ENCODE measurements at places on chromosomes 2 and 18.

GRCh38 chr2:9779596-9780264 lies 63.5 kb upstream of the TAF1B start:
- DNase-seq: peak; percentile 61

DNA sequence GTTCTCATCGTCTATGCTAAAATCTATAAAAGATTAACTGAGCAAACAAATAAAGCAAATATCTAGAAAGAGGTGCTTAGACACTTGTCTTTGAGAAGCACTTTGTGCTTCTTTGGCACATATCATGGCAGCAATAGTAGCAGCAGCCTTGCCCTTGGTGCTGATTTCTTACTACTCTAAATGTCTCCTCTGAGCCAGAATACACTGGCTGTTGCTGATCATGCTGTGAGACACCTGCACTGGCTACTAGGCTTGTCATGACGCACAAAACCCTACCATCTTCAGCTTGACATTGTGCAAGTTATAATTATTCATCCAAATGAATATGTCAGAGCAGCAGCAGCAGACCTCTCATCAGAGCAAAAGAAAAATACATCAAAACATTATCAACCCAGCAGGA lies 46.7 kb downstream of the FANCL start:
- DNase-seq: no peak

DNA sequence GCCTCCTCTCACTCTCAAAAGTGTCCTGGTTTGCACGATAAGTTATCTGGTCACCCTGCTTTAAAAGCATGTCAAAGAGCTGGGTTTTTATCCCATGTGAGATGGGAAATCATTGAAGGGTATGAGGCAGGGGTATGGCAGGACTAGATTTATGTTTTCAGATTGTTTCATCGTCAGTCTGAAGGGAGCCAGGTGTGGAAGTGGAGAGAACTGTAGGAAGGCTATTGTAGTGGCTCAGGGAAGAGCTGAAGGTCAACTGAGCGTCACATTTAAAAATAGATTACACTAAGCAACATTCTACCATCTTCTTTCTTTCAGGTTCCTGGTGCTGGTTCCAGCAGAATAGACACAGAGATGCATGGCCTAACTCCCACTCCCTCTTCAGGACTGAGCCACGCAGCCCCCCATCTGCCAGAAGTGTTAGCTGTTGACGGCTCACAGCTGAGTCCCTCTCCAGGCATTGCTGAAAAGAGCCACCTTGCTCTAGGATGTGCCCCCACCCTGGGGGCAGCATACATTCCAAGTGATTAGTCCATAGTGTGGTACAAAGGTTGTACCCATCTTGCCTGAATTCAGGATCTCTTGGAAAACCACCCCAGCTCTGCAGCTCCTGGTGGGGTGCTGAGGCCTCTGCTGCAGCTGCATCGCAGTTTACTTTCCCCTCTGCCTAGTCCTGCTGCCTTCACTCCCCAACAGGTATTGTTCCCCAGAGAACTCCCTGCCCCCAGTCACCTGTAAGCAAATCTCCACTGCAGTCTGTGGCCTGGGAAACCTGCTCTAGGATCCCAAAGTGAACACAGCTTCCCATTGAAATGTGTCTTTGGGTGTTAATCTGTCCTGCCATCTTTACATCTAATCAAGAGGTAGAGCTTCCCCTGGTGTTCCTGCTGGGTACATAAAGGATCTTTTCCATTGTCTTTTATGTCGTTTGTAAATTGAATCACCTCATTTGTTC lies 79.5 kb upstream of the KLF7 start:
- DNase-seq: no peak

DNA sequence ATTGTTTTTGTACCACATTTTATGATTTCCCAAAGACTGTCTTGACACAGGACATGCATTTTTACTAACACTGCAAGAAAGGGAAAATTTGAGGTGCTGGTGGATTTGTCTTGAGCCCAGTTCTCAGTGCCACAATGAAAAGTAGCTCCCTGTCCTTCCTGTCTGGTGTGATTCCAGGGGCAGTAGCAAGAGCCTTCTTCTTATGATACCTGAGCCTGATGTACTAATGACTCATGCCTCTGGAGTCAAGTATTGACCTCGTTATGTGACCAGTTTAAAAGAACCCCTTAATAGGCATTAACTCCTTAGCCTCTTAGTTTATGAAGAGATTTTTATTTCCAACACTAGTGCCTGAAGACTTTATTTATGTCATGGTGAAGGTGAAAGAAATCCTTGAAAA lies 728.6 kb downstream of the SLC4A3 start:
- no peak for DNase-seq

- DNase-seq: no peak
Measured at GRCh38 chr2:80335411-80335810, 30.9 kb upstream of the LRRTM1 start.

DNA sequence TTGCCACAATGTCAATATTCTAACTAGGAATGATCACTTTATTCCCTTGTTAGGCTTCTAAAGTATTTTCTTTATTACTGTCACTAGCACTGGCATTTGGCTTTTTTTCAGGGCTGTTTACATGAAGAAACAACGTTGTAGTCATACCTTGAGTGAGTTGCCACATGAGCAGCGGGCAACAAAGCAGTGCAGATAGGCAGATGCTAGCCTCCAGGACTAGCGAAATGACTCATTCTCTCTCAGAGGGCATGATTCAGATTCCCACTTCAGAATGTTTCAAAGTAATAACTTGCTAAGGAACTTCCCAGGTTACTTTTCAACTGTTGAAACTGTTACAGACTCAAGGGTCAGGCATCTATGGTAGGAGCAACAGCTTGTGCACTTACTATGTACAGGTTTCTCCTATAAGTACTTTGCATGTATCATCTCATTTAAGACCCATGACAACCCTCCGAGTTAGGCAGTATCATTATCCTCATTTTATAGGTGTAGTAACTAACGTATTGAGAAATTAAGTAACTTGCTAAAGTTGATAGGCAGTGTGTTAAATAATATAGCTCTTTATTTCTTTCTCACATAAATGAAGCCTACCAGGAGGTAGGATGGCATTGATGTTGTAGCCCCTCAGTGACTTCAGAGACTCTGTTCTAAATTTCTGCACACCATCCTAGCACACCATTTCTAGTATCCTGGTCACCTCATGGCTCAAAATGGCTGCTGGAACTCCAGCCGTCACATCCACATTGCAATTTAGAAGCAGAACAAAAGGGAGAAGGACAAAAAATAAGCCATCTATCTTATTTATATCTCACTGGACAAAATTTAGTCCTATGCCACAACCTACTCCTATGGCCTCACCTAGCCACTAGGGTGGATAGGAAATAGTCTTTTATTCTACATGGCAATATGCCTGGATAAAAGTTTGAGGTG lies 83.3 kb downstream of the ICOS start:
- DNase-seq: no peak

- DNase-seq: no peak
Measured at GRCh38 chr18:45538444-45538843, 76.8 kb upstream of the SLC14A2 start.

DNA sequence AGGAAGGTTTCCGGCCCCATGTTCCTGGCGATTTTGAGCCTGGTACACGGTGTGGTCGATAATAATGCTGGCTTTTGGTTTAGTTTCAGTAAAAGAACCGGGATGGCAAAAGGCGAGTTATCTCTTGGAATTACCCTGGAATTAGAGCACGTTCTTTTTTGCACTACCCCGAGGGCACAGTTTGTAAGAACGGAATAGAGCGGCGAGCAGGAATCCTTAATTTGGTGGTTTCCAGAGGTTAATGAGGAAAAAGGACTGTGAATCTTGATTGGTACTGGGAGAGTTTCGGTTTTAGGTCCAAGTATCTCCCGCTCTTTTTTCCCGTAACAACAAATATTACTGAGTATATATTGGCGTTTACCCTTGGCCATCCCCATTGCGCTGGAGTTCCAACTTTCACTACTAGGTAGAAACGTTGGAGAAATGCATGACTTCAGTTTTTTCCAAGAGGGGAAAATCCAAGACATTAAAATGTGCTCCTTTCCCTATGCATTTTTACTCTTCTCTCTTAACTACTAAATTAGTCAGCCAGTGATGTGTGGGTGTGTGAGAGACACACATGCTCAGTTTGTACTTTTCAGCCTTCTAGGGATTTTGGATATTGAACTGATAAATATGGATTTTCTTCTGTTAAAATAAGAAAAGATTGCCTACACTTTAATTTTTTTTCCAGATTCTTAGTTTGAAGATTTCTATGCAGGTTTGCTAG lies 160.8 kb downstream of the AGPS start:
- DNase-seq: no peak

GRCh38 chr2:199309973-199310372 lies 147.8 kb downstream of the SATB2 start:
- no peak for DNase-seq

- DNase-seq: no peak
Measured at GRCh38 chr2:40448476-40449079, 3.3 kb downstream of the SLC8A1 start.

GRCh38 chr2:189050165-189050712 lies 76.1 kb downstream of the COL3A1 start:
- no peak for DNase-seq

DNA sequence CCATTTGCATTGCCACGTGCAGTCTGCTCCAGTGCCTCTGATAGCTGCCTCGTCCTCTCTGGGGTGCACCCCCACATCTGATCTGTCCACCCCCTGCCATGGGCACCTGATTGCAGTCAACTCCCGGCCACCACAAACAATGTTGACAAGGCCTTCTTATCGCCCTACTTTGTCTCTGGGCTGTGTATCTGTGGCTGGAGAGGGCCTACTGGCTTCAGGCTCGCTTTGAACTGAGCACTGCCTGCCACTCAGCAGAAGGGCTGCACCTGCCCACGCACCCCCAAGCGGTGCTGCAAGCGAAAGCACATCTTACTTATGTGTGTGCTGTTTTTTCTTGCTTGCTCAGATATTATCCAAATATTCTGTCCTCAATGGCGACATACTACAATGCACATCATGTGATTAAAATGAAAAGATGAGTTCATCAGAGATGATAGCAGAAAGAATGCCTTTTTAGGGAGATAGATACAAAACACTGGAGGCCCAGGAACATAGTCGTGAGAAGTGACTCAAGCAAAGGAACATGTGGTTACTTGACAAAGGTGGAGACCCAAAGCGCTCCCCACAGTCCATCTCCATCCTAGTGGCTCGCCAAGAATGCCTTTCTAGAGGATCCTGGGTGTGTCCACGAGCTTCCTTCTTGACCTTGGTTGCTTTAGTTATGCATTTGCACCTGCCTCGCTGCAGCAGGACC lies 28.8 kb downstream of the FBLN7 start:
- DNase-seq: peak; percentile 12

DNA sequence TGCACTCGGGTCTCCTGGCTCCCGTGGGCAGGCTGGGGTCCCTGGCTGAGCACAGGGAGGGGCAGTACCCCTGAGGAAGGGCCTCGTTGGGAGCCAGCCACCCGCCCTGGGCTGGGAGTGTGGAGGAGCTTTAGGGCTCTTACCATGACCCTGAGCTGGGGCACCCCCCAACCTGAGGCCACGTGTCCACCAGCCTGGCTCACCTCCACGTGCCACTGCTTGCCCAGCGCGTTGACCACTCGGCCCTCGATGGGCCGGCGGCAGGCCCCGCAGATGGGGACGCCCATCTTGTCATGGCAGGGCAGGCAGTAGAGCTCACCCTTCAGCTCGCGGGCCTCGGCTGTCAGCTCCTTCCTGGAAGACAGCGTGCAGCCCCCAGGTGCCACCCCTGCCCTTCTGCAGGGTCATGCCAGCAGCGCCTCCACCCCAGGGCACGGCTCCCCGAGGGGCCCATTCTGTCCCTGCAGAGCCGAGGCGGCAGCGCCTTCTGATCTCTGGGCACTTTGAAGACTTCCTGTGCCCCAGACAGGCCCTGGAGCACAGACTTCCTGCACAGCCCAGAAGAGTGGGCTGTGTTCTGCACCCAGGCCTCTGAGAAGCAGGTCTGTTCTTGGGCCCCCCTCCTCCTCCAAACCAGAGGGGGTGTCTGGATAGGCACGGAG lies 4.0 kb upstream of the GPR17 start:
- DNase-seq: peak; percentile 49

DNA sequence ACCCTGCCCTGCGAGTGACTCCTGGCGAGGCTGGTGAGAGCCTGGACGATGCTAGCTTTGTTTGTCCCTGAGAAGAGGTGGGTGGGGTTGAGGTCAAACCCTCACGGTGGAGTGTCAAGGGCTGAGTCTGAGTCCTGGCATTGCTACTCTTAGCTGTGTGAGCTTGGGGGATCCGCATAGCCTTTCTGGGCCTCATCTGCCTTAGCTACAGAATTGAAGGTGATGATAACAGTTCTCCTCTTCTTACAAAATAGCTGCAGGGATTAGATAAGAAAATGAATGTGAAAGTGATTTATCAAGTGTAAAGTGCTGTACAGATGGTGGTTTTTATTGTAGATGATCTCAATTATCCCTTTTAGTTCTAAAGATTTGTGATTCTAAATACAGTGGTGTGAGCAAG lies 144.6 kb downstream of the LPIN1 start:
- no peak for DNase-seq

GRCh38 chr2:130264046-130264445 lies 65.8 kb upstream of the TUBA3E start:
- no peak for DNase-seq

DNA sequence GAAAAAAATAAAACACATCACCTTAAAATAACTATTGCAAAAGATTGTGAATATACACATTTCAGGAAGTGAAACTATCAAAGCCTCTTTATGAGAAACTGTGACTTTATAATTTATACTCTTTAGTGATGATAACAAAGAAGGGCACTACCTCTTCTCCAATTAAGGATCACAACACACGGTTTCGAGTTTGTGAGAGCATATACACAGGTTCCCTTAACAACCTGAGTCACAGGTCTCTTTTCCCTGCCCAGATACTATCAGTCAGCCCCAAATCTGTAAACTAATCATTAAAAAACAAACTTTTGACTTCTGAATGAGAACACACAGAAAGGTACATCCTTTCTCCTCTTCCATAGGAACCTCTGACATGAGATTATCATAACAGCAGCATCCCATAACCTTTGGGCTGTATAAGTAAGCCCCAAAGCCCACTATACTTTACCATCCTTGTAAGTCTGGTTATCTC lies 44.9 kb downstream of the PTPN2 start:
- peak; percentile 49 for DNase-seq

- DNase-seq: no peak
Measured at GRCh38 chr2:240952496-240953246, 45.7 kb upstream of the SNED1 start.

DNA sequence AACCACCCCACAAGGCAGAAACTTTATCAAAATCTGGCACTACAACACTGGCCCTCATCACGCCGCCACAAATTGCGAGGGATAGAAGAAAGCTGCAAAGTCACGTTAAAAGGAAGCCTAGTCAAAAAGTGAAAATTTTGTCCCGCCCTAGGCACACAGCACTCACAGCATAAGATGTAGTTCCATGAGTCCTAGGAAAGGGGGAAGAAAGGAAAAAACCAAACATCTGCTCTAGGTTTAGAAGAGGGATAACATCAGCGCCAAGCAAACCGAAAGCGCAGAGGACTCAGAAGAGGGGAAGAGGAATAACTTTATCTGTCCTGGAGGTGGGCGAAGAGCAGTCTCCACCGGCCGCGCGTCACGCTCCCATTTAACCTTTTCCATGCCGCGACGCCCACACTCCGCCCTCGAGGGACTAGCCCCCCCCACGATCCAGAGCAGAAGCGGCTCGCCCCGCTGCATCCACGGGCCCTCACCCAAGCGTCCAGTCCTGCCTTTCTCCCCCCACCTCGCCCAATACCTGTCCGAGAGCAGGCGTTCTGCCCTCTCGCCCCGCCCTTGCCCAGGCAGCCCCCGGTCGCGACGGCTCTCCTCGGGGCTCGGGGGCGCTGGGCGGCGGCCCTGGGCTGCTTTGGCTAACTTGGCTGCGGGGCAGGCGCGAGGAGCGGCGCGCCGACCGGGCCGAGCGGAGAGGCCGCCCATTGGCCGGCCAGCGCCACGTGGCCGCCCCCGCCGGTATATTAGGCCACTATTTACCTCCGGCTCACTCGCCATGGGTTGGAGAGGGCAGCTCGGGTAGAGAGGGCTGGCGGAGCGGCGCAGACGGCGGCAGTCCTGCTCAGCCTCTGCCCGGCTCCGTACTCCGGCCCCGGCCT lies at the start of gene HOXD1:
TSS of gene HOXD1 (plus strand) at position 770 of the 875 bp plus-strand sequence. CDS start 134 bp downstream, outside the sequence.
- DNase-seq: no peak

Data from CD4-positive, alpha-beta T cell treated with Interleukin-12 subunit alpha and Interleukin-12 subunit beta, for 1 hour (primary cell).